ENCODE measurements at places on chromosomes 4 and X.

- peak; percentile 22 for DNase-seq
Measured at GRCh38 chr4:26319949-26320537, 771 bp upstream of the RBPJ start.

GRCh38 chr4:5366421-5366820, 315.1 kb downstream of the STK32B start:
- DNase-seq, result no peak

DNA sequence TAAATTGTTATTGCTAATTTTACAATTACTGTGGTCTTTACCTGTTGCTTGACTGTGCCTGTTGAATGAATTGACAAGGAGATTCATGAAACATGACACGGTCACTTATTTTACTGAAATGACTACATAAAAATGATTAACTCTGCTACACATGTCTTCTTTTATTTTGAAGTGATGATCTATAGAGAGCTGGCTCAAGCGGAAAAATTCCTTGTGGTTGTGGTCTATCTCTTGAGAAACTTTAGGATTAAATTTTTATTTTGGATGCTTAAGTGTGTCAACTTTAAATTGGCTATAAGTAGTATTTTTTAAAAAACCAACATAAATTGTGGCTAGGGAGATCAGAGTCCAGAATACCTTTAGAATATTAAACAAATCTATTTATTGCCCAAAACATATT, 131.8 kb upstream of the PITX2 start:
- no peak for DNase-seq

- no peak for DNase-seq
Measured at GRCh38 chr4:90718931-90719330, 591.7 kb downstream of the CCSER1 start.

DNA sequence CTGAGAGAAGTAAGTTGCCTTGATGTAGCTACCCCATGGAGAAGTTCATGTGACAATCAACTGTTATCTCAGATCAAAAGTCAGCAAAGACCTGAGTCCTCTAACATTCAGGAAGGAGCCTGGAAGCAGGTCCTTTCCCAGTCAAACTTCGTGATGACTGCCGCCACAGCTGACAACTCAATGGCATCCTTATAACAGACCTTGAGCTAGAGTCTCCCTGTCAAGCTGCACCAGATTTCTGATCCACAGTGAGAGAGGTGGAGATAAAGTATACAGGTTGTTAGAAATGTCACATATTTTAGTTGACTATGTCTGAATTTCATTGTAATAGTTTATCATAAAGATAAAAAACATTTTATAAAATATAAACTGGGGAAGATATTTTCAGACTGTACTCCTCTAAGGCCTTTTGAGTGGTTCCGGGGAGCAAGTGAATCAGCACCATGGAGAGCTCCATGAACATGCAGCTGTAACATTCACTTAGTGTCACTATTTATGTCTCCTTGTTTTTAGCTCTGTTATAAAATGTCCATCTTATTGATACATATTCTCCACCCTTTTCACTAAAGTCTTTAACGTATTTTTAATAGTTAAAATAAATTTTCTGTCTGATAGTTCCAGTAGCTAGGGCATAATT, 1653.5 kb upstream of the AGA start:
- DNase-seq, result no peak

DNA sequence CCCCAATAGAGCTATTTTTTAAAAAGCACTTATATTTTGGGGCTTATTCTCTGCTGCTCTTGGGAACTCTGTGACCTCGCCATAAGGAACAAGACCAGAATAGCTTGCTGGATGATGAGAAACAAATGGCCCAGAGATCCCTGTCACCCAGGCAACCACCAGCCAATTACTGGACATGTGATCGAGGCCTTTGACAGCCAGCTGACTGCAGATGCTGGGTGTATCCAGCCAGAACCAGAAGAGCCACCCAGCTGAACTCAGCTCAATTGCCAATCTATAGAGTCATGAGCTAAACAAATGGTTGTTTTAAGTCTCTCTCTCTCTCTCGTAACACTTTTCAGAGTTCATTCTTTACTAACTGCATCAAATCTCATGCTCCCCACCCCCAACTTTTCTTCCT, 24.4 kb upstream of the CITED1 start:
- no peak for DNase-seq

GRCh38 chrX:599837-600715, 30.5 kb upstream of the SHOX start:
- DNase-seq, result no peak

GRCh38 chr4:182521011-182521410, 277.8 kb downstream of the TENM3 start:
- DNase-seq, result no peak

GRCh38 chr4:171629182-171629581, 184.0 kb upstream of the GALNTL6 start:
- DNase-seq, result no peak

Measured in activated T-helper 1 cell treated with anti-CD3 and anti-CD28 coated beads, Interleukin-2, amount 50 U/mL, for 16 hours (primary cell).